CD4-positive, alpha-beta T cell treated with Interleukin-17A for 4 hours (primary cell): ENCODE measurements at places on chromosomes 3 and 15.

DNA sequence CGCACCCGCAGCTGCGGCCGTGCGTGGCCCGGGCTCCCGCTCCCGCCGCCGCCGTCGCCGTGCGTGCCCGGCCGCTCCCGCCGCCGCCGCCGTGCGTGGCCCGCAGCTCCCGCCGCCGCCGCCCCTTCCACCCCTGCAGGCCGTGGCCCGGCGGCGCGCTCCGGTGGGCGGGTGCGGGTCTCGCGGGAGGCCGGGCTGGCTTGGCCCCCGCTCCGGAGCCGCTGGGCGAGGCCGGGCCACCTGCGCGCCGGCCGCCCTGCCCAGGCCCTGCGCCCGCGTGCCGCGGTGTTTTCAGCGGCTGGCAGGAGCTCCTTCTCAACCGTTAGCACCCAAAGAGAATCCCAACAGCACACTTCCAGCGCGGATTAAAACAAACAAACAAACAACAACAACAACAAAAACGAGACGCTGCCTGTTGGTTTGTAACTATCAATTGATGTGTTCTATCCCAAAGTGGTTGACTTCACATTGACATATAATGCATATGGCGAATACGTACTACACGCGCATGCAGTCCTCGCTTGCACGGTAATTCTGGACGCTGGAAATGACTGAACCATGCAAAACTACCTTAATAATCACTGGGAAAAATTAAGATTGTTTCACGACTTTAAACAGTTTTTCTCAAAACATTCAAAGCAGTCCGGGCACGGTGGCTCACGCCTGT, 113.7 kb upstream of the GOLGA8J start:
- no peak for DNase-seq

DNA sequence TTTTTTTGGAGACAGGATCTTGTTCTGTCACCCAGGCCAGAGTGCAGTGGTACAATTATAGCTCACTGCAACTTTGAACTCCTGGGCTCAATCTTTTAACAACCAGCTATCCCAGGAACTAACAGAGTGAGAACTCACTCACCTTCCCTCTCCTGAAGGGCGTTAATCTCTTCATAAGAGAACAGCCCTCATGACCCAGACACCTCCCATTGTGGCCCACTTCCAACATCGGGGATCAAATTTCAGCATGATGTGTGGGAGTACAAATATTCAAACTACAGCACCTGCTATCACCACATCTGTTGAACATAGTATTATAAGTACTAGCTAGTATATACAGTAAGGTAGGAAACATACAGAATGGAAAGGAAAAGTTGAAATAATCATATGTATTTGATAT, 132.5 kb downstream of the DOCK3 start:
- no peak for DNase-seq

DNA sequence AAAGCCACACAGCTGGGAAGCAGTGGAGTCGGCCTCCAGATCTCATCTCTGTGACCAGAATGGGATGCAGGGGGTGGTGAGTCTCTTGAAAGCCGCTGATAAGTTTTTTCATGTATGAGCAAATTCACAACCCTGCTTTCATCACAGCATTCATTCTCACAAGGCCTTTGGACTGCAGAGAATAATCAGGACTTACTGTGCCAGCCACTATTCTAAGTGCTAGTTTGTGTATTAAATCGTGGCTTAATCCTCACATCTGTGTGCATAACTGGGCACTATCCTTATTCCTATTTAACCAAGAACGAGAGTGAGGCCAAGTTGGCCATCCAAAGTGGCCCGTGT, 64.2 kb upstream of the POLG start:
- DNase-seq = no peak

DNA sequence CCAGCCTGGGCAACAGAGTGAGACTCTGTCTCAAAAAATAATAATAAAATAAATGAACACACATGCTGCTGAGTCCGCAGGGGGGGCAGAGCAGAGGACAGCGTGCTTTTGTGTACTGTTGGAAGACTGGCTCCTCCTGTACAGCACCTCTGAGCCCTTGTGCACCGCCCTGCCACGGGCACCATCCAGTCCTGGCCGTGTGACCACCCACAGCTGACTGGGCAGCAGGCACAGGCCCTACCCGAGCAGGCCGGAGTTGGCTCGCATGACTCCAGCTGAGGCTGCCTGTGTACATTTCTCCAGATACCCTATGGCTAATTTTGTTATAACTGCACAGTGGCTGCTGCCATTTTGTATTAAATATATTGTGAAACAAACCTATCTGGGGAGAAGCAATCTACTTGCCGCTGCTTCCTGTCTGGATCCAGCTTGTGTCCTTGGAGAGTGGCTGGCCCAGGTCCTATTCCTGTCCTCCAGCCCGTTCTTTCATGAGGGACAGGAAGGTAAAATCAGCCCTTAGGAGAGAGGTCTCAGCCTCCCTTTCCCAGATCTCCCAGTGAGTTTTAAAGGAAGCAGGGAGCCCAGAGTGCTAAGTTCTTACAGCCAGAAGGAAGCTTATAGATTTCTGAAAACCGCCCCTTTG, 14.6 kb downstream of the IVD start:
- DNase-seq = no peak

- no peak for DNase-seq
Observed at GRCh38 chr3:5390221-5390620, 202.7 kb downstream of the EDEM1 start.

GRCh38 chr15:64865126-64865997, 23.6 kb downstream of the PLEKHO2 start:
- DNase-seq = no peak

DNA sequence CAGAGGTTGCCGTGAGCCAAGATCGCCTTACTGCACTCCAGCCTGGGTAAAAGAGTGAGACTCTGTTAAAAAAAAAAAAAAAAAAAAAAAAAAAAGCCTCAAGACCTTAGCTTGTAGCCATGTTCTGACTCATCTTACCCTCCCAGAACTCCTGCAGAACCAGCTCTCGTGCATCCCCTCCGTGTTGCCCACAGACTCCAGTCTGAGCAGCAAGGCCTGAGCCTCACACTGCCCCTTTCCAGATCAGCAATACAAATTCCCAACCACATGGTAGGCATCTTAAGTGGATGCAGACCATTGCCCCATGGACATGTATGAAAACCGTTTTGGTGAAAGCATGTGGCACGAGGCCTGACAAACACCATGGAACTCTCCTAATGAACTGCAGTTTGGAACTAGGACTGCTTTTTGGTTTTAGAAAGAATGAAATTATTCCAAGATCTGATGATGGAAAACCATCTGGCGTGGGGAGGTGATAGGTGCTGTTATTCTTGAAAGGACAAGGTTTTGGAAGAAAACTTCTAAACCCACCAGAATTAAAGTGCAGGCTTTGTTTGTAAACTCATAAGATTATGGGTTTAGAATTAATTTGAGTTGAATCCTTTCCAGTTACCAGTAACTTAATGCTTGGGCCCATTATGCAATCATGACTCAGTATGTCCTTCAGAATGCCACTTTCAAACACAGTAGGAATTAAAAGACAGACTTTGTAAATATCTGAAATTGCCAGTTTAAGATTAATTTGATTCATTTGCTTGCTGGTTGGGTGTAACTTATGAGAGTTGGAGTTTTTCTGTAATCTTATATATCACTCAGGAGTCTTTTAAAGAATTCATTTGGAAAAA, 163.7 kb upstream of the LRTM1 start:
- no peak for DNase-seq

- DNase-seq = no peak
Observed at GRCh38 chr3:24963762-24964625, 464.1 kb upstream of the RARB start.
